ENCODE measurements at places on chromosomes 7 and 10. TPM values are rescaled to one million over a fixed set of nuclear protein-coding genes. Genes with fewer than 3 reads are reported as not detected.

DNA sequence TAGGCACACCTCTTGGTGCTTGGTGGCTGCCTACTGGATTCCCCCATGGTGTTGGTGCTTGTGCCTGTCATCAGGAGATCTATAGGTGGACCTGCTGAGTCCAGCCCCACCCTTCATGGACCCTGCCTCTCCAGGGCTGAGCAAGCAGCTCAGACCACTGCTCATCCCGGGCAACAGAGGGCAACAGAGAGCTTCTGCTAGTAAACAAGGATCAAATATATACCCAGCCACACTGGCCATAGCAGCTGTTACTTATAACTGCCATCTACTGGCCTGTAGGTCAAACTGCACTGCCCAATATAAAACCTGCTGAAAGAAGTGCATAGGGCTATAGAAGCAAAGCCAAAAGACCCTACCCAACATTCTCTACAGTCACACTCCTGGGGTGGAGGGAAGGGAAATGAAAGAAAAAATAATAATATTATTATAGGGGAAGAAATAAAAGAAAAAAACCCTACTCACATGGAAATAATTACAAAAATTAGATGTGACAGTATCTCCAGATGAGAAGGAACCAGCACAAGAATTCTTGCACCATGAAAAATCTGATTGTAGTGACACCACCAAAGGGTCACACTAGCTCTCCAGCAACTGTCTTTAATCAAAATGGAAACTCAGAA lies 54.9 kb upstream of the ZNF800 start:
- peaks cover 3% of the 10 kb centered on the region for H3K36me3 ChIP-seq
- H3K4me1 ChIP-seq, result no peaks in the 10 kb centered on the region
- no peak overlapping the region for H3K4me3 ChIP-seq

DNA sequence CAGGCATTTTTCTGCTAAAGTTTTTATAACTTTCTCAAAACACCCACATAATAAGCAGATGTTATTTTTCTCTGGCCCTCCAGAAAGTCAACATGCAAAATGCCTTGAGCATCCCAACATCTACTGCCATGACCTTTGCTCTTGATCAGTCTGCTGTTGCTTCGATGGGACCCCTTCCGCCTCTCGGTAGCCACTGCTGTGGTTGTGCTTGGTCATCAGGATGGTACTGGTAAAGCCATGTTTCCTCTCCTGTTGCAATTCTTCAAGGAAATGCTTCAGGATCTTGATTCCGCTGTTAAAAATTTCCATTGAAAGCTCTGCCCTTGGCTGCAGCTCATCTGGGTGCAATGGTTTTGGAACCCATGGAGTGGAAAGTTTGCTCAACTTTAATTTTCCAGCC lies 533.0 kb downstream of the DNAJB6 start:
- H3K27me3 ChIP-seq, result peaks cover 32% of the 10 kb centered on the region
- H3K27ac ChIP-seq, result no peak overlapping the region
- peaks cover 2% of the 10 kb centered on the region for H3K36me3 ChIP-seq
- DNase-seq, result no peak

GRCh38 chr10:126972635-126973414 lies 67.6 kb downstream of the DOCK1 start:
- peaks cover 10% of the 10 kb centered on the region for H3K36me3 ChIP-seq
- H3K27me3 ChIP-seq, result no peaks in the 10 kb centered on the region
- H3K4me1 ChIP-seq, result peaks cover 27% of the 10 kb centered on the region
- peak overlapping the region; percentile 40 for H3K4me3 ChIP-seq

HOGA1 gene
- 11.9 TPM for total RNA-seq

GALNT17 gene
- 4.9 TPM for total RNA-seq

DNA sequence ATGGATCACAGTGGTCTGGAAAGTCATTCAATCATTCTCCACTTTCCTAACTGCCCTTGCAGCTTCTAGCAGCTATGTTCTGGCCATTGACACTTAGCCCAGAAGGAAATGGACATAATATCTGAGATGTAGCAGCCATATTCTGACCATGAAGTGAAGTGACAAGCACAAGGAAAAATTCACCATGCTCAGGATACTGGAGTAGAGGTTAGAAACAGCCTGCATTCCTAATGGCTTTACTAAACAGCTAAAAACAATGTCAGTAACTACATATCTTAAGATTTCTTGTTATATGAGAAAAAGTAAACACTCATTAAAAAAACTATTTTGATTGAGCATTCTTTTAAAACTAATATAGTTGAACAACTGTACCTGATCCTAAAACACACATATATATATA lies 443.8 kb downstream of the MAGI2 start:
- no peaks in the 10 kb centered on the region for H3K36me3 ChIP-seq
- no peak overlapping the region for H3K27ac ChIP-seq
- peaks cover 1% of the 10 kb centered on the region for H3K4me1 ChIP-seq
- H3K27me3 ChIP-seq, result peaks cover 9% of the 10 kb centered on the region
- DNase-seq, result no peak

CHCHD3 gene
- 67.3 TPM for total RNA-seq

KIAA1217 gene
- total RNA-seq, result 117 TPM

DNA sequence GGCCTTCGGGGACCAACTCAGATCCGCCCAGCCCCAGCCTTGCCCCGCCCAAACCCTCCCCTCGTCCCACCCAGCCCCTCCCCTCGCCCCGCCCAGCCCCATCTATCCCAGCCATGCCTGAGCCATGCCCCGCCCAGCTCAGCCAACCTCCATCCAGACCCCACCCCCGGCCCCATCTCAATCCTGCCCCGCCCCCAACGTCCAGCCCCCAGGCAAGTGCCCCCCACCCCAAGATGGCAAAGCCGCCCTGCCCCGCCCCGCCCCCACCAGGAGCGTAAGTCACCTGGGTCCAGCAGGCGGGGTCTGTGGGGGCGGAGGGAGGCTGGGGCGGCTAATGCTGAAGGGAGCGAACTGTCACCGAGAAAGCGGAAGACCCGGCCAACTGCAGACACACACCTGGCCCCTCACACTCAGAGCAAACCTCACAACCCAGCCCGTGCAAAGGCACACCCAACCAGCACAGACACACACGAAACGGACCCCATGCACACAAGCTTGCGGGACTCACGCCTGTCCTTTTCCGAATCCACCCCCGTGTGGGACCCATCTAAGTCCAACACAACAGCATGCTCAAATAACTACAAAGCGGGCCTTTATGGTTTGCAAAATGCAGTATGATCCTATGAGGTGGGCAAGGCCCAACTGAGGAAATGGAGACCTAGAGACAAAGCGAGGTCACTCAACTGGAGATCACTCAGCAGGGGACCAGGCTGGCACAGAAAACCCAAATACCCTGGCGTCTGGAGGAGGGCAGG lies 11.5 kb upstream of the OGA start:
- peak overlapping the region; percentile 93 for H3K27ac ChIP-seq
- no peaks in the 10 kb centered on the region for H3K27me3 ChIP-seq
- peak overlapping the region; percentile 76 for H3K4me3 ChIP-seq
- H3K4me1 ChIP-seq, result peaks cover 11% of the 10 kb centered on the region
- DNase-seq, result peak; percentile 43
- no peaks in the 10 kb centered on the region for H3K36me3 ChIP-seq

DNA sequence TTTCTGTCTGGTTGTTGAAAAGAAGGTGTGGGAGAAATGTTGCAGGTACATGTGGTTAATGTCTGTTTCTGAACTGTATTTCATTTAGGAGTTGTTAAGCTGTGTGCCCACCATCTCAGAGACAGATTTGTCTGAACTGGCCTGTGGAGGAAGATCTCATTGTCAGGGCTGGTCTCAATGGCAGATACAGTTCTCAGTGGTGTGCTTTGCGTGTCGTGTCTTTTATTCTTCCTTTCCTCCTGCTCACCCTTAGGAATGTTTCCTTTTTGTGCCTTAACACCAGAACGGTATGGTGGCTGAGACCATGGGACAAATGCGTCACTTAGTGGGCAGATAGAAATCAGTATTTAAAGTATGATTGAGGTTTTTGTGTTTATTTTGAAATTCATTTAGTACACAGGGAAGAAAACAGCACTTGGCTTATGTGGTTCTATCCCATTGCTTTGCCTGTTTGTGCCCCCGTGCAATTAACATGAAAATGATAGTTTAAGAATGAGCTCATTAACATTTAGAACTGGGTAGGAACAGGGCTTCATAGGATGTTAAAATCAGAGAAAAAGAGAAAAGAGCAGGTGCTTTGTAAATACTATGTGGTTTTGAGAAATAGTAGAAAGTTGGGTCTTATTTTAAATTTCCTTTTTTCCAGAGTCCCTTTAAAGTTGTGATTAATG lies 112.6 kb downstream of the AUTS2 start:
- no peaks in the 10 kb centered on the region for H3K36me3 ChIP-seq
- no peak overlapping the region for H3K27ac ChIP-seq
- peaks cover 32% of the 10 kb centered on the region for H3K27me3 ChIP-seq
- peaks cover 27% of the 10 kb centered on the region for H3K4me1 ChIP-seq

DNA sequence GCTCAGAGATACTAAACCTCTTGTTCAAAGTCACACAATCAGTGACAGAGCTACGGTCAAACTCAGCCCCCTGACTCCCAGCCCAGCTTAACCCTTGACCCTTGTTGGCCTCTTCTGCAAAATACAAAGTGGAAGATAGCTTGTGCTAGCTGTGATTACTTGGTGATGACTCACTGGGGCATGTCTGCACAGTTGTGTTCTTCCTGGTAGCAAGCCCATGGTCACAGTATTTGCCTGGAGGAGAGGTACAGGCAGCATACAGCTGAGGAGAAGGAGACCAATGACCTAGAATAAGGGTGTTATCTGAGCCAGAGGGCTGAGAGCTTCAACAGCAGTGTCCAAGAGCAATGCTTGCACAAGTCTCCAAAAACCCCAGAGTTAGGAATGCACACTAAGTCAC lies 5.7 kb upstream of the HSPA12A start:
- no peak overlapping the region for H3K27ac ChIP-seq
- peaks cover 40% of the 10 kb centered on the region for H3K27me3 ChIP-seq
- peaks cover 4% of the 10 kb centered on the region for H3K4me1 ChIP-seq

GRCh38 chr7:101340379-101340778 lies 18.8 kb upstream of the IFT22 start:
- H3K36me3 ChIP-seq, result no peaks in the 10 kb centered on the region
- H3K4me1 ChIP-seq, result peaks cover 2% of the 10 kb centered on the region
- H3K27me3 ChIP-seq, result peaks cover 6% of the 10 kb centered on the region
- no peak for DNase-seq

DNA sequence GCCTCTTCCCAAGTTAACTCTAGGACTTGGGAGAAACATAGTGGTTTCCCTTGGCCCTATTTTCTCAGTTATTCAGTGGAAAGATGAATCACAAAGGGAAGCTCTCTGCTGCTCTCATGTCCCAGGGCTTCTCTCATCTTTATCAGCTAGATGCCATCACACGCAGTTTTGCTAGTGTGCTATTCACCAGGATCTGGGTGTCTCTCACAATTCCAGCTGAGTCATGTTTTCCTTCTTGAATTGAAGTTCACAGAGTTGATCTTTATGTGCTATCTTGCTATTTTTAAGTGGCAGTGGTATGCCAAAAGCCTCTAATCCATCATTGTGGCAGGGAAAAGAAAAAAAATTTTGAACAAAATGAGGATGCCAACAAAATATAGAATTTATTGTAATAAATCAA lies 101.3 kb downstream of the TWIST1 start:
- H3K4me1 ChIP-seq, result peaks cover 10% of the 10 kb centered on the region
- H3K36me3 ChIP-seq, result peaks cover 3% of the 10 kb centered on the region
- H3K27me3 ChIP-seq, result no peaks in the 10 kb centered on the region

DNA sequence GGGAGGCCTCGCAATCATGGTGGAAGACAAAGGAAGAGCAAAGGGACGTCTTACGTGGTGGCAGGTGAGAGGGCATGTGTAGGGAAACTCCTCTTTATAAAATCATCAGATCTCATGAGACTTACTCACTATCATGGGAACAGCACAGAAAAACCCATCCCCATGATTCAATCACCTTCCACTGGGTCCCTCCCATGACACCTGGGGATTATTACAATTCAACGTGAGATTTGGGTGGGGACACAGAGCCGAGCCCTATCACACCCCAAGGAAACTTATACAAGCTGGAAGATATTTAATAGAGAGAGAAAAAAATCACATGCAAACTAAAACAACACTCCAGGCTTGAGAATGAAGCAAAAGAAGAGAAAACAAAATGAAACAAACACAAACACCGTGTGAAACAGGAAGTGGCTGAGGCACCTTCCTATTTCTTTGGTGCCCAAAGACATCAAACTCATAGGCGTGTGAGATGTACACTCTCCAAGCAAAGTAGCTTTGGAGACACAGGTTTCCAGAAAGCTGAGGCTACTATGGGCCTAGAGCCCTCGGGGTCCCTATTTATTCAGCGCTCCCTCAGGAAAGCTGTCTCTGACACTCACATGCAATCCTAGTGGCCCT lies 97.2 kb downstream of the PRKCQ start:
- H3K4me3 ChIP-seq, result no peak overlapping the region
- H3K27ac ChIP-seq, result no peak overlapping the region
- H3K27me3 ChIP-seq, result peaks cover 19% of the 10 kb centered on the region
- H3K4me1 ChIP-seq, result no peaks in the 10 kb centered on the region
- DNase-seq, result no peak

GRCh38 chr10:69125554-69125953 lies 1.6 kb downstream of the VPS26A start:
- peak overlapping the region; percentile 41 for H3K27ac ChIP-seq
- H3K27me3 ChIP-seq, result no peaks in the 10 kb centered on the region
- DNase-seq, result no peak
- no peaks in the 10 kb centered on the region for H3K36me3 ChIP-seq
- peaks cover 10% of the 10 kb centered on the region for H3K4me1 ChIP-seq

EXOC6 gene
- total RNA-seq, result 21.7 TPM

DNA sequence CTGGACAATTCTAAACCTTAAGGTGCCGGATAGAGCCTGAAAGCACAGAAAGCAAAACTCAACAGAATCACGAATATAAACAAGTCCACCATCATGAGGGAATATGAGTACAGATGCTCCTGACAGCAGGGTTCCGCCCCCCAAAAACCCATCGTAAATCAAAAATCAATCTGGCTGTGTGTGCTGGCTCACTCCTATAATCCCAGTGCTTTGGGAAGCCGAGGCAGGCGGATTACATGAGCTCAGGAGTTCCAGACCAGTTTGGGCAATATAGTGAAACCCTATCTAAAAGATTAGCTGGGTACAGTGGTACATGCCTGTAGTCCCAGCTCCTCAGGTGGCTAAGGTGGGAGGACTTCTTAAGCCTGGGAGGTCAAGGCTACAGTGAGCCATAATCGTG lies 12.2 kb downstream of the BUD31 start:
- no peaks in the 10 kb centered on the region for H3K27me3 ChIP-seq
- no peak overlapping the region for H3K4me3 ChIP-seq
- H3K4me1 ChIP-seq, result no peaks in the 10 kb centered on the region

GRCh38 chr10:73017955-73018480 lies 63.4 kb upstream of the PLA2G12B start:
- no peaks in the 10 kb centered on the region for H3K27me3 ChIP-seq
- DNase-seq, result no peak
- H3K27ac ChIP-seq, result no peak overlapping the region
- H3K4me3 ChIP-seq, result no peak overlapping the region

GRCh38 chr10:118259288-118259906 lies 82.7 kb downstream of the FAM204A start:
- H3K36me3 ChIP-seq, result no peaks in the 10 kb centered on the region
- H3K4me3 ChIP-seq, result no peak overlapping the region
- peaks cover 97% of the 10 kb centered on the region for H3K27me3 ChIP-seq
- DNase-seq, result peak; percentile 40

ATP6V0E2 gene
- total RNA-seq, result 49.4 TPM

RUFY2 gene
- total RNA-seq, result 34.2 TPM
